Activated T-helper 2 cell treated with anti-CD3 and anti-CD28 coated beads, Interferon-gamma antibody, Interleukin-2, Interleukin-4, amounts not matched to agents 10 μg/mL and 5 μg/mL and 100 μg/mL, durations not matched to agents 14 hours and 24 hours and 36 hours (primary cell): ENCODE measurements at places on chromosomes 12 and 14. TPM values are rescaled to one million over a fixed set of nuclear protein-coding genes. Genes with fewer than 3 reads are reported as not detected.

GLTP gene
- total RNA-seq: 26.6 and 27.2 TPM in 2 replicates

GRCh38 chr12:72509891-72510290 is 237.7 kb downstream of the TRHDE start:
- no peak overlapping the region for H3K4me3 ChIP-seq
- H3K36me3 ChIP-seq: no peaks in the 10 kb centered on the region
- no peak for DNase-seq

GRCh38 chr12:79360936-79361335 is 329.8 kb downstream of the PAWR start:
- H3K4me1 ChIP-seq: no peaks in the 10 kb centered on the region
- no peaks in the 10 kb centered on the region for H3K36me3 ChIP-seq
- H3K27ac ChIP-seq: no peak overlapping the region
- no peak for DNase-seq
- H3K27me3 ChIP-seq: no peaks in the 10 kb centered on the region

RD3L gene
- not detected in 2 replicates for total RNA-seq

DNA sequence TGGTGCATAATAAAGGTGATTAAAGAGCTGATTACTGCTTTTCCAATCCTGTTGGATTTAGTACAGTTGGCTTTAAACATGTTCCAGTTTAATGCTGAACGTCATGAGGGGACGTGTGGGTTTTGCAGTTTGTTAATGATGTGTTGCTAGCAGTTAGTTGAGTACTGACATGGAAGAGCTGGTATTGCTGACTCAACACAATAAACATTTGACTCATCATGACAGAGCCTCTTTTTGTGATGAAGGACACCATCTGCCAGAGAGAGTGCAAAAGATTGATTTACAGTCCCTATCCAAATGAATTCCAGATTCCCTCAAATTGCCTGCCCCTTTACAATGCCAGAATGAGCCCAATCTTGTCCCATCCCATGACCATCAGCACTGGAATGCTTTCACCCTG is 346.2 kb upstream of the PRICKLE1 start:
- no peaks in the 10 kb centered on the region for H3K27me3 ChIP-seq
- no peak overlapping the region for H3K27ac ChIP-seq
- no peak for DNase-seq
- H3K4me1 ChIP-seq: no peaks in the 10 kb centered on the region
- no peak overlapping the region for H3K4me3 ChIP-seq

ADCK1 gene
- total RNA-seq: 4.1 and 5.2 TPM in 2 replicates

DNA sequence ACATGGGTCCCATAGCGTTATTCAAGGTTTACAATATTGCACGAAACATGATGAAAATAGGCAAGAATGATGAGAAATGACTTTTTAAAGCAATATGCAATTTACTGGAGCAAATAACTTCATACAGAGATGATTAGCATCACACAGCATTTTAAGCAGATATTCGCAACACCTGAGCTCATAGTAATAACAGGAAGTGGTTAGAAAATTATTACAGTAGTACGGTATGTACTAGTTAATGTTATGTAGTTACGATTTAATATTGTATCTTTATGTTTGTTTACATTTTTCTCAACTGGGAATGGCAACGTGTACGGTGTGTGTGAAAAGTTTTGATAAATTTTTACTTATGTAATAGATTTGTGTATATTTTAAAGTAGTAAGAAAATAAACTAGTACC is 102.6 kb downstream of the OSBPL8 start:
- no peaks in the 10 kb centered on the region for H3K27me3 ChIP-seq
- H3K36me3 ChIP-seq: peaks cover 11% of the 10 kb centered on the region
- no peak overlapping the region for H3K4me3 ChIP-seq
- H3K27ac ChIP-seq: no peak overlapping the region
- peaks cover 7% of the 10 kb centered on the region for H3K4me1 ChIP-seq

- H3K36me3 ChIP-seq: no peaks in the 10 kb centered on the region
- DNase-seq: no peak
- no peak overlapping the region for H3K27ac ChIP-seq
- H3K4me3 ChIP-seq: no peak overlapping the region
- no peaks in the 10 kb centered on the region for H3K4me1 ChIP-seq
These were observed 42.5 kb downstream of the PTCSC3 start for GRCh38 chr14:36134038-36134437.

- DNase-seq: no peak
- H3K27me3 ChIP-seq: no peaks in the 10 kb centered on the region
- no peak overlapping the region for H3K27ac ChIP-seq
- H3K4me1 ChIP-seq: peaks cover 10% of the 10 kb centered on the region
These were observed 72.9 kb downstream of the DDX51 start for GRCh38 chr12:132071040-132071810.

- DNase-seq: no peak
- H3K4me1 ChIP-seq: no peaks in the 10 kb centered on the region
- H3K36me3 ChIP-seq: no peaks in the 10 kb centered on the region
- no peak overlapping the region for H3K27ac ChIP-seq
- H3K4me3 ChIP-seq: no peak overlapping the region
These were observed 187.2 kb upstream of the MYL2 start for GRCh38 chr12:111107392-111108178.

DNA sequence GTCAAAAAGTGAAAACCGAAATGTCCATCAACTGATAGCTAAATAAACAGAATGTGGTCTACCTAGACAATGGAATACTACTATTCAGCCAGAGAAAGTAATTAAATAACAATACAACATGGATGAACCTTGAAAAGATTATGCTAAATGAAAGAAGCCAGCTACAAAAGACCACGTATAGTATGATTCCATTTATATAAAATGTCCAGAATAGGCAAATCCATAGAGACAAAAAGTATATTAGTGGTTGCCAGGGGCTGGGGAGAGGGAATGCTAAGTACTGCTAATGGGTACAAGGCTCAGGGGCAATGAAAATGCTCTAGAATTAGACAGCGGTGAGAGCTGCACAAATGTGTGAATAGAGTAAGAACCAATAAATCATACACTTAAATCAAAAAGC is 29.9 kb downstream of the CDC42BPB start:
- no peak overlapping the region for H3K27ac ChIP-seq
- peaks cover 5% of the 10 kb centered on the region for H3K27me3 ChIP-seq
- H3K36me3 ChIP-seq: no peaks in the 10 kb centered on the region
- H3K4me3 ChIP-seq: no peak overlapping the region
- DNase-seq: no peak

- H3K36me3 ChIP-seq: peaks cover 47% of the 10 kb centered on the region
- H3K27me3 ChIP-seq: no peaks in the 10 kb centered on the region
- no peak overlapping the region for H3K4me3 ChIP-seq
- no peak for DNase-seq
These were observed 21.2 kb downstream of the TDG start for GRCh38 chr12:103986829-103987228.

GRCh38 chr12:95506707-95507523 is 33.0 kb downstream of the METAP2 start:
- H3K4me1 ChIP-seq: peaks cover 7% of the 10 kb centered on the region
- no peaks in the 10 kb centered on the region for H3K27me3 ChIP-seq
- H3K36me3 ChIP-seq: peaks cover 78% of the 10 kb centered on the region
- no peak for DNase-seq

- H3K27ac ChIP-seq: no peak overlapping the region
- no peak overlapping the region for H3K4me3 ChIP-seq
- no peaks in the 10 kb centered on the region for H3K36me3 ChIP-seq
- DNase-seq: no peak
- peaks cover 27% of the 10 kb centered on the region for H3K4me1 ChIP-seq
These were observed 134.0 kb upstream of the DYRK2 start for GRCh38 chr12:67514502-67514901.
